ENCODE measurements at places on chromosomes 7 and 10.

- no peak for DNase-seq
Measured at GRCh38 chr7:141339603-141340002, 211.6 kb upstream of the AGK start.

DNA sequence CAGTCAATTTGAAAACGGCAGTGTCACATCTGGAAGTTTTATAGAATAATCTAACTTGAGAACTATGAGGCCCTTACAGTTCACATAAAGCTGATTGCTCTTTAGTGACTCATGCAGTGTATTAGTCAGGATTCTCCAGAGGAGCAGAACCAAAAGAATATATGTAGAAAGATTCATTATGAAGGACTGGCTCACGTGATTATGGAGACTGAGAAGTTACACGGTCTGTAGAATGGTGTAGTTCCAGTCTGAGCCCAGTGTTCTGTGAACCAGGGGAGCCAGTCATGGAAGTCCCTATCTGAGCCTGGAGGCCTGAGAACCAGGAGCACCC lies 21.5 kb downstream of the RBM33 start:
- no peak for DNase-seq

GRCh38 chr7:125065546-125065945 lies 135.9 kb upstream of the POT1 start:
- DNase-seq: no peak

DNA sequence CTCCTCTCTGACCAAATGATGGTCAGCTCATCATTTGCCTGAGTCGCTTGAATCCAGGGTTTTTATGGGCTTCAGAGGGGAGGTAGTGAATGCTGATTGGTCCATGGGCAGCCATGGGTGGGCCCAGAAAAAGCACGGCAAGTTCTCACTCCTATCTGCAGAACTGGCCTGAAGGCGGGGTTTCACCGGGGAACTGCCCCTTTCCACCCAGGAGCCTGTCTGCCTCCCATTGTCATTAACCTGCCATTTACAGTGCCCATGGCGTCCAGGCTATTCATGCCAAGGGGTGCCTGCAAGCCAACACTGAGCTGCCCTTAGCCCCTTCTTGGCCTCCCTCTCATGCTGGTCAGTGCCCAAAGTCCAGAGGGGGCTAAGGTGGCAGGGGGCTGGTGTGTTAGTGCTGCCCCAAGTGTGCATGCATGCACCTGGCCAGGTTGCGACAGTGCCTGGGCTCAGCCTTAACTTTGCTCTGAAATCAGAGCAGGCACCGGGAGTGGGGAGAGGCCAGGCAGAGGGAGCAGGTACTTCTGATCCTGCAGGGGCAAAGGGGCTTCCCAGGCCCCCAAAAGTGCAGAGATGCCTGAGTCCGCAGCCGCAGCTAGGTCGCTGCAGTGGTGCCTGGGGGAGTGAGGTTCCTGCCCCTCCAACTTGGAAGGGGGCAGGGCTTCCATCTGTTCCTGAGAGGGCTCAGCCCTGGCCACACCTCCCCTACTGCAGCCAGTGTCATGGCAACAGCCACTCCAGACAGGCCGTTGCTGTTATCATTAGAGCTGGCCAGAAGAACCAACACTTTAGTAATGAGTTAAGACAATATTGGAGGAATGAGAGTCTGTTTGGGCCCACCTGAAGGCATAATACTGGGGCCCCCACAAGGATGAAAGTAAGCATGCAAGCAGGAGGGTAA lies 561.6 kb downstream of the GRM8 start:
- no peak for DNase-seq

DNA sequence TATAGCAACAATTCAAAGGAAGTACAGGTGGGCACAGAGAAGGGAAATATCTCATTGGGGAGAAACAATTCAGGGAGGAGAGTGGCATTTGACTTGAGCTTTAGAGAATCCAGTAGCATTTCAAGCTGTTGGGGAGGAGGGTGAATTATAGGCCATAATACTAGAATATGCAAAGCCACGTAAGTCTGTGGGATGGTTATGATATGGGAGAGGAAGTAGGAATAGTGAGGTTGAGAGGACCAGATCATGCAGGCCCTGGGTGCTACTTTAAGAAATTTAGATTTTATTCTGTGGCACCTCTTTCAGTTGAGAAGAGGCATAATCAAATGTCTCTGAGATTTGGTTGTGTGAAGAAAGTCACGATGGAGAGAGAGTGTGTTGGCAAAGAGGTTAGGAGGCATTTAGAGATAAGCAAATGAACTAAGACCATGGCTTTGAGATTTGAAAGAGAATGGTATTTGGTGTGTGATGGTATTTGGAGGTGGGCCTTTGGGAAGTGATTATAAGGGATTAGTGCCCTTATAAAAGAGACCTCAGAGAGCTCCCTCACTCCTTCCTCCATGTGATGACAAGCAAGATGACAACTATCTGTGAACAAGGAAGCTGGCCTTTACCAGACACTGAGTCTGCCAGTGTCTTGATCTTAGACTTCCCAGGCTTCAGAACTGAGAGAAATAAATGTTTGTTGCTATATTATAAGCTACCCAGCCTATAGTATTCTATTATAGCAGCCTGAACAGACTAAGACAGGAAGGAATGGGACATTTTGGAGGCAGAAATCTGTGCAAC lies 15.1 kb downstream of the ADD3 start:
- DNase-seq: no peak

- no peak for DNase-seq
Measured at GRCh38 chr10:90598513-90598912, 259.3 kb downstream of the HTR7 start.

DNA sequence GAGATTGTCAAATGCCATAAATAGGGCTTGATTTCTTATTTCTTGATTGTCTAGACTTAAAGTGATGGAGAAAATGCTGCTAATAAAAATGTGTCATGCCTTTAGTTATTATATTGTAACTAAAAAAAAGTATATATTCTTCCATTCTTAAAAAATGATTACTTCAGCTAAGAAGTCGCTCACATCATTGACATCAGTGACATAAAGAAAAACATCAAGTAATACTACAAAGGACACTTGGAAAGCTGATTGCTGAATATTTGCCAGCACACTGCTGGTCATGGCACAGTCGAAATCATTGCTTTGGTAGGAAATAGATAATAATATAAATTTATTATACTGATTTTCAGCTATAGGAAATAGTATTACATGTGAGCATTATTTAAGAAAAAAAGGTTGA lies 62.6 kb downstream of the LOXL4 start:
- DNase-seq: no peak

GRCh38 chr7:118311121-118311836 lies 86.8 kb downstream of the ANKRD7 start:
- DNase-seq: no peak

- no peak for DNase-seq
Measured at GRCh38 chr10:67017218-67017617, 91.4 kb downstream of the LRRTM3 start.

GRCh38 chr10:31011017-31011664 lies 20.5 kb downstream of the ZNF438 start:
- DNase-seq: no peak

- no peak for DNase-seq
Measured at GRCh38 chr10:75544386-75544785, 113.0 kb downstream of the LRMDA start.

- no peak for DNase-seq
Measured at GRCh38 chr7:83947260-83947659, 247.3 kb downstream of the SEMA3A start.

- no peak for DNase-seq
Measured at GRCh38 chr10:103911021-103911459, 6.9 kb downstream of the STN1 start.

GRCh38 chr10:34010891-34011290 lies 676.4 kb upstream of the NRP1 start:
- no peak for DNase-seq

- DNase-seq: no peak
Measured at GRCh38 chr10:19874791-19875190, 58.6 kb downstream of the PLXDC2 start.

GRCh38 chr10:3961082-3961481 lies 176.1 kb upstream of the KLF6 start:
- no peak for DNase-seq

- no peak for DNase-seq
Measured at GRCh38 chr7:151367284-151367683, 25.7 kb downstream of the NUB1 start.

GRCh38 chr7:157299613-157300368 lies 37.0 kb upstream of the DNAJB6 start:
- no peak for DNase-seq

- no peak for DNase-seq
Measured at GRCh38 chr10:46250898-46251856, 35.6 kb upstream of the ANTXRL start.

GRCh38 chr10:30027057-30028005 lies 32.1 kb downstream of the JCAD start:
- DNase-seq: no peak

GRCh38 chr7:128310499-128310898 lies 33.2 kb downstream of the RBM28 start:
- DNase-seq: no peak

- DNase-seq: no peak
Measured at GRCh38 chr7:44794331-44794730, 2.1 kb upstream of the PPIA start.

DNA sequence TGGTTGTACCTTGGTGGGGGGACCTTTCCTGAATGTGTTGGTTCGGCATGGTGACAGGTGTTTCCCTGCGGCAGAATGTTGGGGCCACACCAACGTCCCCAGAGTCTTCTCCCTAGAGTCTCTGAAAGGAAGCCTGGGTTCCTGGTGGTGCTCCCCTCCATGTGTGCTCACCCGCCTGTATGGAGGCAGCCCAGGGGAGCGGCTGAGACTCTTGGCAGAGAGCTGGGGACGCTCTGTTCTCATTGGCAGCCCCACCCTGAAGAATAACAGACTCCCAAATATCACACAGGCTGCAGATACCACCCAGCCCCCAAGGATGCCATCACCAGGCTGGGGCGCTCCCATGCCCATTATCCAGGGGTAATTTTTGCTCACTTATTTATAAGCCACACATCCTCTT lies 34.8 kb downstream of the CHST12 start:
- DNase-seq: no peak

GRCh38 chr7:3942816-3943745 lies 642.0 kb downstream of the SDK1 start:
- no peak for DNase-seq

Measured in NCI-H1048 (cell line).